SK-MEL-5 (cell line): ENCODE measurements at places on chromosomes 5 and 9. TPM values are rescaled to one million over a fixed set of nuclear protein-coding genes. Genes with fewer than 3 reads are reported as not detected.

INIP gene
- 20.2 and 20.5 TPM in 2 replicates for total RNA-seq

STK32A gene
- 37.9 and 41.2 TPM in 2 replicates for total RNA-seq

NR5A1 gene
- not detected in 2 replicates for total RNA-seq

UBE2QL1 gene
- 0.03 TPM in 1 of 2 replicates, not detected in the other for total RNA-seq

TSTD2 gene
- 17.7 and 17.9 TPM in 2 replicates for total RNA-seq

MEIKIN gene
- not detected in 2 replicates for total RNA-seq

SLC6A18 gene
- total RNA-seq = not detected in 2 replicates

PCDHGB6 gene
- 0.21 and 0.40 TPM in 2 replicates for total RNA-seq
